Hematopoietic multipotent progenitor cell treated with erythropoietin and hydrocortisone succinate and interleukin-3 and kit ligand, for 17 days (in vitro differentiated cells): ENCODE measurements at places on chromosomes 11 and 22.

GRCh38 chr22:32457031-32457430 is 7.2 kb downstream of the BPIFC start:
- DNase-seq = no peak

DNA sequence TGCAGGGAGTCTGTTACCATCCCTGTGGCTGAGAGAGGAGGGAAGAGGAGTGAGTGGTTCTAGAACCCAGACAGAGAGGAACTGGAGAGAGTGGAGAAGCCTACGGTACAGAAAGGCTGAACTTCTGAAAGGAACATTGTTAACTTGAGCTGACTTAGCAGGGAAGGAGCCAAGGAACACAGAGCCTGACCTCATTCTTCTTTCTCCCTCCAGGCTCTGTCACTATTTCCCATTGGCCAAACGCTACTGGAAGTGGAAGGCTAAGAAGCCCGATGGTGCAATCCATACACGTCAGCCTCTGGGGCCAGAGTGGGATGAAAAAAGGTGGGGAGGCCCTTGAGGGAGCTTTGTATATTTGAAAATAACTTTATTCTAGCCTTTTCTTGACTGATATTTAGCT is 16.5 kb upstream of the WT1 start:
- no peak for DNase-seq

DNA sequence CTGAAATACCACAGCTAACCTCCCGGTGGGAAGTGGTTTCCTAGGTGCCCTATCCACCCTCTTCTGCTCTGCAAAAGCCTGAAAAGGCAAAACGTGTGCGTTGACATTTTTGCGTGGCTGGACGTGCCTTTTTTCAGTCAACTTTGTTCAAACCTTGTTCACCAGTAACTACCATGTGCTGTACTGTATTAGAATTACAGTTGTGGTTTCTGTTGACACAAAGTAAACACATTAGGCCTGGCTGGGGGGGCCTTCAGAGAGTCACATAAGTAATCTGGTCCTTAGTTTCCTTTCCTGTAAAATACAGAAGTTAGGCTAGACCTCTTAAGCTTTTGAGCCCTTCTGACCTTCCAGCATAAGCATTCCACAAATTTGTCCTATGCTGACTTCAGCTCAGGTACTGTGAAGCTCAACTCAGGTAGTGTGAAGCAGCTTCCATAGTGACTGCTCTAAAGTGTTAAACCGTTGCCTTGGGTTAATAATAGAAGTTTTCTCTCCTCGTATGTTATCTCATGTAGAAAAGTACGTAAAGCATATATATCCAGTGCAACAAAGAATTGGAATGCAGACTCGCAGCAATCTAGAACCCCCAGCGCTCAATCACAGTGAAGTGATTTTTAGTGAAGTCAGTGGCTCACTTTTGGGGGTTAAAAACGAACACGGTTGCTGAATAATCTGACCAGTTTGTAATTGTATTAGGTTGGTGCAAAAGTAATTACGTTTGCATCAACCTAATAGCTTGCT is 1.8 kb downstream of the EWSR1 start:
- DNase-seq = no peak

GRCh38 chr11:34647131-34647530 is 26.2 kb downstream of the EHF start:
- DNase-seq = no peak
